ENCODE measurements at places on chromosomes 12 and 14. TPM values are rescaled to one million over a fixed set of nuclear protein-coding genes. Genes with fewer than 3 reads are reported as not detected.

The GPD1 gene
- polyA plus RNA-seq = 0.22 TPM

The MANSC4 gene
- 0.59 TPM for polyA plus RNA-seq

The SERPINA10 gene
- not detected for polyA plus RNA-seq

- no peak for DNase-seq
Measured at GRCh38 chr12:70722584-70723343, 85.5 kb upstream of the PTPRB start.

DNA sequence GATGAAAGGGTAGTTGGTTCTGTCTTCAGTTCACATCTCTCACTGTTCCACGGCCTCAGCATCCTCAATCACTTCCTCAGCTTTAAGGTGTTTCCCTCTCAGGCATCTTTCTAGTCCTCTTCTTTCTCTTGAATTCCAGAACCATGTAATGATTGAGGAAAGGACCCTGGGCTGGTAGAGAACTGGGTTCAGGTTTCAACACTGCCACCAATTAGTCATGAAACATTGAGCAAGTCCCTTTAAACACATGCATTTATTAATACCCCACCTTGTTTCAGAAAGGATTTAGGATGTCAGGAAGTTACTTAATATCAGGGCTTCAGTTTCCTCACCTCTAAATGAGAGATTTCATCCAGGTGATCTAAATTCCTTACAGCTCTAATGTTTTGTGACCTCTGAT, 7.2 kb downstream of the DMAC2L start:
- DNase-seq = no peak

DNA sequence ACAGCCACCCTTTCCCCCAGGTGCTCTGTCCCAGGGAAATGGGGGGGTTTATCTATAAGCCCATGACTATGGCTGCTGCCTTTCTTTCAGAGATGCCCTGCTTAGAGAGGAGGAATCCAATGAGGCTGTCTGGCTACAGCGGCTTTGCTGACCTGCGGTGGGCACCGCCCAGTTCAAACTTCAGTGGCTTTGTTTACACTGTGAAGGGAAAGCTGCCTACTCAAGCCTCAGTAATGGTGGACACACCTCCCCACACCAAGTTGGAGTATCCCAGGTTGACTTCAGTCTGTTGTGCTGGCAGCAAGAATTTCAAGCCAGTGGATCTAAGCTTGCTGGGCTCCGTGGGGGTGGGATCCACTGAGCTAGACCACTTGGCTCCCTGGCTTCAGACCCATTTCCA, 869.2 kb downstream of the SLC6A15 start:
- DNase-seq = no peak

- no peak for DNase-seq
Measured at GRCh38 chr14:77965919-77966435, 166.1 kb downstream of the ADCK1 start.

DNA sequence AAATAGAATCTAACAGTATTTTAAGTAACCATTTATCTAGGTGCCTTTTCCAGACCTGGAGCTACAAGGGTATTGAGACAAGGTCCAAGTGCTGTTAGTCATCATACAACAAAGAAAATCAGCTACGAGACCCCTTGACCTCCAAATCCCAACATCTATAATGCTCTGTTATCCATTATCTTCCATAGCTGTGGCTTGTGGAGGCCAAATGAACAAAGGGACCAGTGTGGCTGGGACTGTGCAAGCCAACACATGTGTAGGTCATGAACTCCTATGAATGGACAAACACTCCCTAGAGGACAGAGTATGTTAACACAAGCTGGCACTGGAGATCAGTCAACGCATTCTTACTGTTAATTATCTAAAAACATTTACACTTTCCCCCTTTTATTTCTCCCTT, 374.5 kb downstream of the EMP1 start:
- DNase-seq = no peak

DNA sequence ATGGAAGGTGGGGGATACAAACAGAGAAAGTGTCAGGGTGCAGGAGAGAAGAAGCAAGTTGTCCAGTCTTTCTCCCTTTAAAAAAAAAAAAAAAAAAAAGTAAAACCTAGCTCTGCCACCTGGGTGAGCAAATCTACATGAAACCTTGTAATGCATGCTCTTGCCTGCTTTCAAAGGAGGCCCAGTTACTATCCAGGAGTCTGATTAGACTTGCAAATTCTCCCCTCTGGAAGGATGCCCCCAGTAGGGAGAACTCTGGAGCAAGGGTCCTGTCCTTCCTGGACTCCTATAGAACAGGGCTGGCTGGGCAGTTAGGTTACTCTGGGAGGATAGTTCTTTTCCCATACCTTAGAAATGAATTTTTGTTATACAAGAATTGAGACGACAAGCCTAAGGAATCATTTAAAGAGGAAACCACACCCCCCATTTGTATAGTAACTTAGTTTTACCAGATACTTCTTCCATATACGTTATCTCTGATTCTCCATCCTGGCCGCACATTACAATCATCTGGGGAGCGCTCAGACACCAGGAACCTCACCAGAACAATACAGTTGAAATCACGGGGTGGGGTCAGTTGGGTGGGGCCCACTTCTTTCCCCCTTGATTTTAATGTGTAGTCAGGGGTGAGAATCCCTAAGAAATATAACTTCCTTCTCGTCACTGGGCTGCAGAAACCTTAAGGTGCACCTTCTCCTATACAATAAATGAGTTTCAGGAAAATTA, 30.5 kb downstream of the RAB35 start:
- no peak for DNase-seq

- no peak for DNase-seq
Measured at GRCh38 chr12:93358058-93358457, 19.7 kb upstream of the NUDT4 start.

GRCh38 chr12:117981267-117981666, 12.5 kb upstream of the KSR2 start:
- DNase-seq = no peak

Data from keratinocyte (primary cell).